Fibroblast of skin of back (primary cell): ENCODE measurements at places on chromosomes 7 and 10.
A peak's percentile ranks its signal among the peaks of the same experiment; 100 is the strongest.

GRCh38 chr7:43905209-43905946 is 1.0 kb downstream of the URGCP start:
- DNase-seq, result peak; percentile 17

GRCh38 chr7:157553256-157553655 is 216.5 kb downstream of the DNAJB6 start:
- DNase-seq, result no peak

DNA sequence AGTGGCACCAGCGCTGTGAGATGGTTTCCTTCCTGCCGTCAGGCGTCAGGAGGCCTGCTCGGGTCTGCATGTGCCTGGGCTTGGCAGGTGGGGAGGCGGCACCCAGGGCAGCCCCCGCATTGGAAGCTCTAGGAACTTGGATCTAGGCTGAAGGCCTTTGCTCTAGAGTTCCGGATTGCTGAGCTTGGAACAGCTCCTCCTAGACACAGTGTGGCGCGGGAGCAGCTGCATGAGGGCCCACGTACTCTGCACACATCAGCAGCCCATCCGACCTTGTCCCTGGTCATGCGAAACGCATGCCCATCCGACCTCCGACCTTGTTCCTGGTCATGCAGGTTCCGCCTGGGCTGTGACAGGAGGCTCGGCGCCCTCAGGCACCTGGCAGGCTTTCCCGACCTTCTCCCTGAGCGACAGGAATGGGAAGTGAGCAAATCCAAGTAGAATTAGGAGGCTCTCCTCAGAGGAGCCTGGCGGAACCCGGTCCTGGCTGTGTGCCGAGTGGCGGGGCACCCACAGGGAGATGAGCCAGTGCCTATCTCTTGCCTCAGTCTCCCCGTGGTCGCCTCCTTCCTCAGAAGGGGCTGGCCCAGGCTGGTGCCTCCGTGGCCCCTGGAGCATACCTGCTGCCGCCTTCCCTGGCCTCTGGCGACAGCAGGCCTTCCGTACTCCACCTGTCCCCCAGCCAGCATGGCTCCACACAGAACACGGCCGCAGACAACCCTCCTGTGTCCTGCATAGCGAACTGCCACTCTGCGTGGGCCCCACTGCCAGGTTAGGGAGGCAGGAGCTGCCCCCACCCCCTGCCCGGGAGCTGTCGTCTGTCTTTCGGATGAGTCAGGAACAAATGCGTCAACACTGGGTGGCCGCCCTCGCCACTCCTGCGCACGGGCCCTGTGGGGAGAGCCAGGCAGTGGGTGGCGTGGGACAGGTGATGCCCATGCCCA is 12.0 kb downstream of the GET4 start:
- no peak for DNase-seq

- DNase-seq, result peak; percentile 59
Measured at GRCh38 chr10:9198611-9199010, 1144.1 kb downstream of the GATA3 start.

GRCh38 chr10:91242940-91243339 is 22.5 kb downstream of the PCGF5 start:
- DNase-seq, result no peak

DNA sequence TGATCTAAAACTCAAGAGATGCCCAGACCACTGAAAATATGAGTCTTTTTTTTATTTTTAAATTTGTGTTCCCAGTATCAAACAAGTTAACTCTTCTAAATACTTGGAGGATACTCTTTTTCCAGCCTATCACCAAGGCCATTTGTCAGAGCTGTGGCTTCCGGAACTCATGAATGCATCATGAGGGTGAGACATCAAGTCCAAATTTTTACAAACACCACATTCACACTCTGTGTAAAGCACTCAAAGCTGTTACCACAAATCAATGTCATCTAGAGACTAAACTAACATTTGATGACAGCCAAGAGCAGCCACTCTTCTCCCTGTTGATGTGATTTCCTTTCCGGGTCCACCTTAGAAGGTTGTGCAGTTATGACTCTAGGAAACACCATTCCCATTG is 43.8 kb upstream of the ARID5B start:
- DNase-seq, result no peak

DNA sequence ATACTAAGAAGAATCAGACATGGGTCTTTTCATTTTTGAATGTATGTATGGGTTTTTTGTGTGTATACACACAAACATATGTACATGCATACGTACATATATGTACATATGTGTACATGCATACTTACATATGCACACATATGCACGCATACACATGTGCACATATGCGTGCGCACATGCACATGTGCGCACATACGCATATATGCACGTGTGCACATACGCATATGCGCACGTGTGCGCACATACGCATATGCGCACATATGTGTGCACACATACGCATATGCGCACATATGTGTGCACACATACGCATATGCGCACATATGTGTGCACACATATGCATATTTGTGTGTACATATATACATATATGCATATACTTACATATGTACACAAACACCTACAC is 4.9 kb upstream of the BMPR1A start:
- no peak for DNase-seq

- DNase-seq, result no peak
Measured at GRCh38 chr7:103894656-103895596, 94.5 kb downstream of the RELN start.

DNA sequence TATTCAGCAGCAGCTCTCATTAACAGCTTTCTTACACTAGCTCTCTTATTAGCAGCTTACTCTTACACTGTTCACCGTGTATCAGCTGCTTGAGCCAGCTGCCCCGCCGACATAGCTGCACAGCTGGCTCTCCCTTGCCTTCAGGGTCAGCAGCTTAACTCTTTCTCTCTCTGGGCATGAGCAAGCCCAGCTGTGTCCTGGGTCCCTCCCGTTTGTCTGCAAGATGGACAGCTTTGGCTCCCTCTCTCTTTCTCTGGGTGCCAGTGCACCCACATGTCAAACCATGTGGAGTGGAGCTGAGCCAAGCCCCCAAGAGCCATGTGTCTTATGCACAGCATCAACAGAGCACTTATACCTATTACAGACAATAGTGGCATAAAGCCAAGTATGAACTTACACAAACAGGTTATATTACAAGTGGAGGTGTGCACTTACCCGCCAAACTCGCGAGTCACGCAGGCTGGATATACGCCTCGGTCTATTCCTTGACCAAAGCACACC is 35.7 kb upstream of the MTPAP start:
- peak; percentile 43 for DNase-seq

- peak; percentile 40 for DNase-seq
Measured at GRCh38 chr10:132209130-132209529, 22.4 kb downstream of the DPYSL4 start.

- DNase-seq, result no peak
Measured at GRCh38 chr10:76205361-76205760, 773.9 kb downstream of the LRMDA start.

GRCh38 chr10:110495731-110496552 is 1.8 kb upstream of the DUSP5 start:
- peak; percentile 99 for DNase-seq

GRCh38 chr10:16304311-16304710 is 132.5 kb upstream of the PTER start:
- no peak for DNase-seq

DNA sequence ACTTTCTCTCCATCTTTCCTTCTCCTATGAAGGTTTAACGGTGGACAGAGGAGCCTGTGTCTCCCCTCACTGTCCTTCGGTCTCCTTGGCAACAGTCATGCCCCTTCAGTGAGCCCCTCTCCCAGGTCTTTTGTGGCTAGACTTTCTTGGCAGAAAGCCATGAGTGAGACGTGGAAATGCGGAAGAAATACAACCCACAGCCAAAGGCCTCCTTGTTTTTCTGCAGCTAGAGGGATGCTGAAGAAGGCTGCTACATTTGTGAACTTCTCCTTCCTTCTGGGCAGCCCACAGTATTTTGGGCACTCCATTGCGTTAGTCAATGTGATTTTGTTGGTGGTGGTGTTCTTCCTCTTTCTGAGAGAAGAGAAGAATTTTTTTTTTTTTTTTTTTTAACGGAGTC is 333.7 kb upstream of the PODXL start:
- no peak for DNase-seq

- DNase-seq, result no peak
Measured at GRCh38 chr7:1849351-1850041, 179.4 kb downstream of the ELFN1 start.

DNA sequence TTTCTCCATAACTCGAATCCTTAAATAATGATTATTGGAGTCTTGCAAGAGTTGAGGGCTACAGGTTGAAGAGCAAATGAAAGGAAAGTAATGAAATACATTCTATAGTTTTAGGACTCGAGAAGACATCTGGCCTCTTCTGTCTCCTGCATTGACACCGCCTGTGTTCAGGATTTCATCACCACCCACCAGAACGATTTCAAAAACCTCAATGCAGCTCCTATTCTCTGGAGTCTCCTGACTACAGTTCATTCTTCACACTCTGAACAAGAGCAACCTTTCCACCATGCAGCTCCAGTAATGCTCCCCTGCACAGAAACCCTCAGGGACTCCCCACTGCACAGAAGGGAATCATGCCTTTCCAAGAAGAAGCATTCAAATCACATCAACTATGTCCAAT is 5.5 kb downstream of the IL15RA start:
- no peak for DNase-seq

DNA sequence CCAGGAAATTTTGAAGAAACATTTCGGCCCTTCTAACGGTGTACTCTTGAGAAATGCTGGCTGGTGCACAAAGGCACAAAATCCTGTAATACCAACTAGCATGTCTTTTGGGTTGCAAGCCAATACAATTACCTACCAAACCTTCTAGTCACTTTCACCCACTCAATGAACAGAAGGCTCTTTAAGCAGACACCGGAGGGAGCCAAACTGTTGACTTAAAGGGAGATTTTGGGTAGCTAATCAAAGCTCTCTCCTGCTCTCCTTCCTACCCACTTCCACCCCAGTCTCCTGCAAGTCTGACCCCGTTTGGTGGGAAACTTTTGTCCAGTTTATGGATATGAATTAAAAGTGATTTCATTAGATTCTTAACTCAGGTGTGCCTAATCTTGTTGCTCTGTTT is 24.0 kb downstream of the GRM3 start:
- DNase-seq, result no peak

DNA sequence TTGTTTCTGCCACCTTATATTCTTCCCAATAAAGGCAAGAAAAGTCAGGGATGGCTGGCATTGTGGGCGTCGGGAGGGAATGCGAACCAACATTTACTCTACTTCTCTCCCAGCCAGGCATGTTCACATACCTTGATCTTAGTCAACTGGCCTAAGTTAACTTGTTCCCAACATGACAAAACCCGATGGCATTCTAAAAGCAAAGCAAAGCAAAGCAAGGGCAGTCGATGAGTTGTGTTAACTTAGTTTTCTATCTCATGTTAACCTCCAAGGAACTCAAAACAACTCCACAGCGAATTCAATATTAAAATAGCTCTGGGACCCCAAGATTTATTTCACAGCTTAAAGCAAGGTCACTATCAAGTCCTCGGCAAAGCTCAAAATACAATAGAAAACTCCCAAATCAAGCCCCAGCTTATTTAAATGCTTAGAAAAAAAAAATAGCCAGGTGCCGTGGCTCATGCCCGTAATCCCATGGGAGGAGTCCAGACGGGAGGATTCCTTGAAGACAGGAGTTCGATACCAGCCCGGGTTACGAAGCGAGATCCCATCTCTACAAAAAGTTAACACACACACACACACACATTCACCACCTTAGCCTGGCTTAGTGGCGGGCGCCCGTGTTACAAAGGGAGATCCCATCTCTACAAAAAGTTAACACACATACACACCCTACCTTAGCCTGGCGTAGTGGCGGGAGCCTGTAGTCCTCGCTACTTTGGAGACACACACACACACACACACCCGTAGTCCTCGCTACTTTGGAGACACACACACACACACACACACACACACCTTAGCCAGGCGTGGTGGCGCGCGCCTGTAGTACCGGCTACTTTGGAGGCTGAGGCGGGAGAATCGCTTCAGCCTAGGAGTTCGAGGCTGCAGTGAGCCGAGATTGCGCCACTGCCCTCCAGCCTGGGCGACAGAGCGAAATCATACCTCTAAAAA is 901 bp upstream of the CCNY start:
- no peak for DNase-seq

DNA sequence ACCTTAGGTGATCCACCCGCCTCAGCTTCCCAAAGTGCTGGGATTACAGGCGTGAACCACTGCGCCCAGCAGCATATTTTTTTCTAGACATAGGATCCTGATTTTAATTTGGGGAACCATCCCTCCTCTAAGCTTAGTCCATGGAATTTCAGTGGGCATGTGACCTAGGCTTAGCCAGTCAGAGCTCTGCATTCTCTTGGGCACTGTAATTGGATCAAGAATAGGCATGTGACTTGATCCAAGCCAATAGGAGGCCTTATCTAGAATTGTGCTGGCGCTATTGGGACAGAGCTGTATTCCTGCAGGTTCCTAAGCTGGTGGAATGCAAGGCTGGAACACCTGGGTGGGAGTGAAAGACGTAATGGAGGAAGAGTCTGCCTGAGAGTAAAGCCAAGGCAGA is 36.7 kb upstream of the CRTAC1 start:
- DNase-seq, result no peak

GRCh38 chr7:108246227-108246837 is 116.2 kb upstream of the LAMB4 start:
- peak; percentile 92 for DNase-seq

DNA sequence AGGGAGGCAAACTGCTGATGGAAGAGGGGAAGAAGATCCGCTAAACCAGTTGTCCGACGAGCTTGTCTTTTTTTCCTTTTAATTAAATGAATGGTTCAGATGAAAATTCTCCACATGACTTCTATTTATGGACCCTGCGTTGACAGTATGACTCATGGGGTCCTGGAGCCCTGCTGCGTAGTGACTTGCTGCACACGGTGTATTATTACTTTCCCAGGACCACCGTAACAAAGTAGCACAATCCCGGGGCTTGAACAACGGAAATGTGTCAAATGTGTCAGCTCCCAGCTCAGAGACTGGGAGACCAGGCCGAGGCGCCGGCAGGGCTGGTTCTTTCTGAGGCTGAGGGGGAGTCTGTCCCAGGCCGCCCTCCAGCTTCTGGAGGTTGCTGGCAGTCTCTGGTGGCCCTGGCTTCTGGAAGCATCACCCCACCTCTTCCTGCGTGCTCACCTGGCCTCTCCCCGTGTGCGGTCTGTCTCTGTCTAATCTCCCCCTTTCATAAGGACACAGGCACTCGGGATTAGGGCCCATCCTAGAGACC is 33.8 kb upstream of the MNX1 start:
- peak; percentile 56 for DNase-seq

DNA sequence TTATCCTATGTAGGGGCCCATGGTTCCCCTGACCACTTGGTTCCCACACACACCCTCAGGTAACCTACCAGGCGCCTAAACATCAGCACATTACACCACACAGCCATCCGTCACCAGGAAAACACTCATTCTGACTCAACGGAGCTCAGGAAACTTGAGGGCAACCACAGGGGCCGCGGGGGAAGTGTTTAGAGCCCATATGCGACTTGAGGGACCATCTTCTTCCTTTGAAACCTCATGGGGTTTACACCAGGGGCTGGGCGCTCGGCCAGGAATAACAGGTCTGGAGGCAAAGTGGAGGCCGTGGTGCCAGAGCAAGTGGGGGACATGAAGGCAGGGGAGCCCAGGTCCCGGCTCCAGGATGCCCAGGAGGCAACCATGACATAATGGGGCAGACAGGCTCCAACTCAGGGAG is 1.5 kb downstream of the STX1A start:
- peak; percentile 96 for DNase-seq

- DNase-seq, result peak; percentile 72
Measured at GRCh38 chr10:63409465-63410027, 56.2 kb downstream of the JMJD1C start.

- DNase-seq, result no peak
Measured at GRCh38 chr10:13302821-13303555, 3.1 kb upstream of the PHYH start.
